IPS-NIHi11 (cell line): ENCODE measurements at places on chromosomes 1 and 21.

GRCh38 chr21:41407541-41408460 lies 18.2 kb upstream of the MX1 start:
- DNase-seq: no peak

GRCh38 chr1:149967646-149968045 lies 31.0 kb upstream of the MTMR11 start:
- no peak for DNase-seq

DNA sequence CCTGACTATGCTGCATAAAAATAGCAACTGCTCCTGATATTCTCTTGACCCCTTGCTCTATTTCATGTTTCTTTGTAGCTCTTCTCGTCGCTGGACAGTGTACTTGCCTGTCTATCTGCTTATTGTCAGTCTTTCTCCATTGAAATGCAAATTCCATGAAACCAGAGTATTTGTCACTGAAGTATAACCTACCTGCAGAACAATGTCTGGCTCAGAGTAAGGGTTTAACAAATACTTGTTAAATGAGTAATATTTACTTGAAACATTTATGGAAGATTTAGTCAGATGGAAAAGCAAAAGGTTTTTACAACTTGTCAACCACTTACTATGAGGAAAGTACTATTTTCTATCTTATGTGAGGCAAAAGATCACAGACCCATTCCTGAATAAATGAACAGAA lies 19.9 kb upstream of the ERICH3 start:
- DNase-seq: no peak

DNA sequence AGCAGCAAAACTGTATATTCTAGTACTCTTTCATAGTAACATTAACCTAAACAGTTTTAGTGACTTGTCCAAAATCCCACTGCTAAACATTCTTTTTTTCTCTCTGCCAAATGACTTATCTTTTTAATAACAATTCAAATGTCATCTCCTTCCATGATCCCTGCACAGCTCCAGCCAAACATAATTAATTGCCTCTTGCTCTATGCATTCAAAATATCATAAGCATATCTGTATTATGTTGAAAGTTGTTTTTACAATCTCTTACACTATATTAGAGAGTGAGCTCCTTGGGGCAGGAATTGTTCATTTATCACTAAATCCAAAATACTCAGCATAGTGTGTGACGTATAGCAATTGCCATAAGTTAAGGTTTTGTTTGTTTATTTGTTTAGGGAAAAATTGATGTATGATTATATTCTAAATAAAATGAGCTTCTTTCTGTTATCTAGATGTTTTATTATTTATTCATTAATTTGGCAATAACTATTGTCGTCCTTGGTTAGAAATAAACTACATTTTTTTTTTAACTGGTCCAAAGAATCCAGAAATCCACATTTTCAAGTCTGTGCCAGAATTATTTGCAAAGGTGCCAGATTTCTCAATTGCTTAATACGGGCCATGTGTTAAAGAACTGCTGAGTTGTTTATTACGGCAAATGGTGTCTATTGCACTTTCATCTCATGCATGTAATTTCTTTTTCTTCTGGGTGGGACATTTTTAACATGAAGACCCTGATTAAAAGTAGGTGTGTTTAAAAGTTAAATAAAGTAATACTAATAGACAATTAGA lies 577.2 kb upstream of the ZRANB2 start:
- DNase-seq: no peak

DNA sequence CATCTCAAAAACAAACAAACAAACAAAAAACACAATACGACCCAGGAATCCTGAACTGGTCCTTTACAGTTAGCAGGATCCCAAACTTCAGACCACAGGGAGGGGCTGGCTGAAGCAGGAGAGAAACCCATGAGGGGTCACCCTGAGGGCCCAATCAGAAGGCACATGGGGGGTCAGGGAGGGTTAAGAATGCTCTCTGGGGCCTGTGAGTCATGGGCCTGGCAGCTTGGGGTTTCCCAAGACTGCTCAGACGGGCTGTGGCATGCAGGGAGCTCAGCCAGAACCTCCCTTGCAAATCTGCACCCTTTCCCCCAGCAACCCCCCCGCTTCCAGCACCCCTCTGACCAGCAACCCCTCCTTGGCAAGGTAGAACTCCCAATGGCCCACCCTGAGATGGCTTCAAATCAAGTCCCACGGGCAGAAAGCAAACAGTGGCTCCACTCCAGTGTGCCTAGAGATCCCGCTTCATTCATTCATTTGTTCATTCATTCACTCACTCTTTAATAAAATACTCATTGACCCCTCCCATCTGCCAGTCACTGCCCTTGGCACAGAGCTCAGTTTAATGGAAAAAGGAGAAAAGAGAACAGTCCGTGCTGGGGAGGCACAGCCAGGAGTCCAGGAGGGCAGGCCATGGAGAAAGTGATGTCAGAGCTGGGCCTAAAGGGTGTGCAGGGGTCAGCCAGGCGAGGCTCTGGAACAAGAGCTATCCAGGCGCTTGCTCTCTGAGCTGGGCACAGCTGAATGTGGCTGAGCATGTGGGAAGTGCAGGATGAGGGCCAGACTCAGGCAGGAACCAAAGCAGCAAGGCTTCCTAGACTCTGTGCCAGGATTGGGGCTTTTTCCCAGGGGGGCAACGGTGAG lies 8.2 kb downstream of the UQCRHL start:
- DNase-seq: peak; percentile 50
